ENCODE measurements at places on chromosomes 4 and X.

DNA sequence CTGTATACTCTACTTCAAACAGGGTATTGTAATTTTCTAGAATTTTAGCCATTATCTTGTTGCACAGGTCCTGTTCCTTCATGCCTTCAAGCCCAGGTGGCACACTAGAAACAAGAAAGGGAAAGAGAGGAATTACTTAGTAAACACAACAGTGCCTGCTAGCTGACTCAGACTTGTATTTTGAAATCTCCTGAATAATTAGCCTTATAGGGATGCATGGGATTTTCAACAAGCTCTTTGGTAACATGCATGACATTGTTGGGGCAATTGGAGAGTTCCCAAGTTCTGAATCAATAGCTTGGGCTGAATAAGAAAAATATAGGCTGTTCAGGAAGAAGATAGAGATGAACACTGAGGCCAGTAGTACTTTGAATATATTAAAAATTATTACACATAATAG, 118.8 kb downstream of the FAM13A start:
- DNase-seq = peak; percentile 91

- DNase-seq = peak; percentile 91
These were observed 8.7 kb upstream of the PPP3CA start for GRCh38 chr4:101355767-101356702.

DNA sequence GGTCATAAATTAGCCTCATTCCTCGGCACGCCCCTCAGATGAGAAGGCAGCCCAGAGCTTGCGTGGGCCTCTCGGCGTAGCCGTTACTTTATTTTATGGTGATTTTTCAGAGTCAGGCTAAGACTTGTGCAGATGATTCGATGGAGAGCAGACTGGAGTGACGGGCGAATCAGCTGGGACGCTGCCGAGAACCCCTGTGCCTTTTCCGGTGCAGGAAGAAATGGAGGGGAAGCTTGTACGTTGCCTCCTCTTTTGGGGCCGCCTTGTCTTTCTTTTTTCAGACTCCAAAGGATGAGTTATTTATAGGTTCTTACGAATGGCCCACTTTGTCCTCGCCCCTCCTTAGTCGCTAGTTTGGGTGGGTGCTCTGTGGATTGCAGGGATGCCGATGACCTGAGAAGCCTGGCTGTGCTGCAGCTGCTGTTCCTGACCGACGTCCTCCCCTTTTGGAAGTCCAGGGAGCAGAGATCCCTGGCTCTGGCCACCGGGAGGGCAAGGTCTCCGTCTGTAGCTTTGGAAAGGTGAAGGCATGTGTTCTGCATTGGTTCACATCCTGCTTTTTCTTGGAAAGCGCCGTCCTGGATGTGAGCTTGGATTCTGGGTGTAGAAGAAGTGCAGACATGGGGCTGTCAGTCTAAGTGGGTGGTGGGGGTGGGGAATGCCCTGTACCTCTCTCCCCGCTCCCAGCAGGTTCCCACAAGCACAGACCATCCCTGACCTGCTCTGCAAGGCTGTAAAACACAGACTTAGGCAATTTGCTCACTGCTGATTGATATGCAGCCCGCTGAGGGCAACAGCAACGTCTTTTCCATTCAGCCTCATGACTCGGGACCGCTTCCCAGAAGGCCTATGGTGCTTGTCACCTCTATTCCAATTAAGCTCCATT, 9.3 kb downstream of the SORCS2 start:
- no peak for DNase-seq

DNA sequence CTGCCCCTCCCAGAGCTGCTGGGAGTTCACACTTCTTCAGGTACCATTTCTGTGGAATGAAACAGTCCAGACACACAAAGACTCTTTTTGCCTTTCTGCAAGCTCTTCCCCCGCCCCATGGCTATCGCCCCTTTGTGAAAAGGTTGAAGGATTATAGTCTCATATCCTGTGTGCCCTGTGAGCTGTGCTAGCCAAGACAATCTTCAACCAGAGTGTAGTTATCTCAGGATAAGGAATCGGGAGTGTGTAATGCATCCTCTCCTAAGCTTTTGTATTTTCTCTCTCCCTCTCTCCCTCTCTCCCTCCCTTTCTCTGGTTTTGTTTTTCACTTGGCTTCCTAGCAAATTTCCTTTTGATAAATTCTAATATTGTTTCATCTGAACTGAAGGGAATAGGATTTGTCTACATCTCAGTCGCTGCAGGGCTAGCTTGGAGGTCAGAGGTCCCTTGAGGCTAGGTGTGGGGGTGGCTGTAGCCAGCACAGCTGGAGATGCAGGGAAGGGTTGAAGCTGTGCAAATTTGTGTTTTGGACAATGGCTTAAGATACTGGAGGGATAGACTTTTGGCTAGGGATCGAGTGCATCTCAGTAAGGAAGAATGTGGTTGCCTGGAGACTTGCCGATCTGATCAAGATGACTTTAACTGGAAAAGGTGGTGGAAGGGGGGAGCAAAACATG, 74.6 kb upstream of the NALF2 start:
- no peak for DNase-seq

GRCh38 chr4:26356081-26356501, 35.3 kb downstream of the RBPJ start:
- DNase-seq = no peak

- DNase-seq = peak; percentile 45
These were observed 6.5 kb downstream of the RPL39 start for GRCh38 chrX:119784747-119785446.

- DNase-seq = peak; percentile 10
These were observed 80.0 kb upstream of the NALF2 start for GRCh38 chrX:69424161-69424560.

DNA sequence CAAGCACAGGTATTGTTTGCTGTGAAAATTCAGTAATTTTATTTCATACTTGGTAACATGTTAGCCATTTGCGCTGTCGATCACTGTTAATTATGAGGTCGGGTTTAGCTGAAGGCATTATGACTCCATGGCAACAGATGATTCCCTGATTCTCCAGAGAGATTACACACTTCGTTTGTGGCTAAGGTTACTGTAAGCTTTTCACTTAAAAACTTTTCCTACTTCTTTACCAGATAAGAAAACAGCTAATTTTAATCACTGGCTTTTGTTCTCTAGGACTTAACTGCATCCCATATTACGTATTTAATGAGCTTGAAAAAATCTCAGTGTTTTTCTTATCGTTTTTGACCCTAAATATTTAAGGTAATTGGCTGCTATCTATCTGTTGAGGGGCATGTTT, 2.1 kb downstream of the GSTCD start:
- DNase-seq = peak; percentile 7

GRCh38 chr4:54065282-54066087, 1.1 kb upstream of the CHIC2 start:
- peak; percentile 87 for DNase-seq

Measured in EH (cell line).